ENCODE measurements at places on chromosomes 11 and 22. TPM values are rescaled to one million over a fixed set of nuclear protein-coding genes. Genes with fewer than 3 reads are reported as not detected.

Gene MMP11
- total RNA-seq: 0.20 TPM

Gene C1QTNF4
- total RNA-seq: 0.25 TPM

Gene MYOD1
- not detected for total RNA-seq

Gene SGSM1
- 0.35 TPM for total RNA-seq

Gene PHLDA2
- 5.0 TPM for total RNA-seq

Gene ATL3
- total RNA-seq: 33.0 TPM

Gene PACSIN3
- total RNA-seq: 1.2 TPM

Gene SLC22A25
- total RNA-seq: not detected

Gene TESMIN
- 12.3 TPM for total RNA-seq

Gene TPBGL
- total RNA-seq: 0.28 TPM

Gene PLEKHB1
- total RNA-seq: 8.4 TPM

Gene CDC42EP2
- 0.70 TPM for total RNA-seq

Gene DNAJB13
- total RNA-seq: not detected

Gene MS4A1
- not detected for total RNA-seq

Gene SRPRA
- total RNA-seq: 125 TPM

Gene MYO7A
- total RNA-seq: 0.50 TPM

Gene MS4A15
- not detected for total RNA-seq

Gene IGSF22
- total RNA-seq: 2.7 TPM

Gene RCE1
- total RNA-seq: 22.0 TPM

Gene RIN1
- 0.73 TPM for total RNA-seq

Gene SERHL2
- total RNA-seq: 0.55 TPM

Gene BLID
- total RNA-seq: not detected

Gene PRR33
- 0.08 TPM for total RNA-seq

Gene FAM118B
- total RNA-seq: 9.0 TPM

Gene UPB1
- 0.30 TPM for total RNA-seq

Gene MAPK1
- total RNA-seq: 99.5 TPM

Gene UBQLNL
- 0.28 TPM for total RNA-seq

Gene FOLR1
- not detected for total RNA-seq

Gene C11orf87
- not detected for total RNA-seq

Gene APOA1
- not detected for total RNA-seq

Gene CSNK2A3
- 3.0 TPM for total RNA-seq

Gene SLC35F2
- 10.3 TPM for total RNA-seq

Gene OAF
- total RNA-seq: 1.4 TPM

Gene SLC1A2
- not detected for total RNA-seq

Gene P2RY6
- not detected for total RNA-seq

Gene PIWIL4
- total RNA-seq: 0.60 TPM

Gene TEX54
- not detected for total RNA-seq

Gene WNT11
- total RNA-seq: not detected

Gene RRM1
- total RNA-seq: 161 TPM

Gene MUC2
- total RNA-seq: not detected

Gene ESAM
- 1.6 TPM for total RNA-seq

Gene GGT5
- total RNA-seq: not detected

Gene CTSW
- total RNA-seq: 75.9 TPM

Gene ACRV1
- total RNA-seq: not detected

Gene LRFN4
- 23.2 TPM for total RNA-seq

Gene OR52A1
- not detected for total RNA-seq

Gene HEPACAM
- total RNA-seq: not detected

Gene NPAS4
- not detected for total RNA-seq

Gene VWCE
- total RNA-seq: 0.98 TPM

Gene POU2F3
- total RNA-seq: not detected

Gene ELFN2
- 0.38 TPM for total RNA-seq

Gene NCAM1
- 0.78 TPM for total RNA-seq

Gene CRYAB
- total RNA-seq: not detected

Gene OR51E2
- not detected for total RNA-seq

Gene CD3E
- total RNA-seq: 653 TPM

Gene ZNF280A
- not detected for total RNA-seq

Gene RFPL3
- not detected for total RNA-seq

Gene MFNG
- total RNA-seq: 203 TPM

Gene SESN3
- 24.6 TPM for total RNA-seq
